A673 (cell line): ENCODE measurements at places on chromosomes 3 and 15. TPM values are rescaled to one million over a fixed set of nuclear protein-coding genes. Genes with fewer than 3 reads are reported as not detected.

SYNPR gene
- 14.7 and 17.6 TPM in 2 replicates for total RNA-seq

DNA sequence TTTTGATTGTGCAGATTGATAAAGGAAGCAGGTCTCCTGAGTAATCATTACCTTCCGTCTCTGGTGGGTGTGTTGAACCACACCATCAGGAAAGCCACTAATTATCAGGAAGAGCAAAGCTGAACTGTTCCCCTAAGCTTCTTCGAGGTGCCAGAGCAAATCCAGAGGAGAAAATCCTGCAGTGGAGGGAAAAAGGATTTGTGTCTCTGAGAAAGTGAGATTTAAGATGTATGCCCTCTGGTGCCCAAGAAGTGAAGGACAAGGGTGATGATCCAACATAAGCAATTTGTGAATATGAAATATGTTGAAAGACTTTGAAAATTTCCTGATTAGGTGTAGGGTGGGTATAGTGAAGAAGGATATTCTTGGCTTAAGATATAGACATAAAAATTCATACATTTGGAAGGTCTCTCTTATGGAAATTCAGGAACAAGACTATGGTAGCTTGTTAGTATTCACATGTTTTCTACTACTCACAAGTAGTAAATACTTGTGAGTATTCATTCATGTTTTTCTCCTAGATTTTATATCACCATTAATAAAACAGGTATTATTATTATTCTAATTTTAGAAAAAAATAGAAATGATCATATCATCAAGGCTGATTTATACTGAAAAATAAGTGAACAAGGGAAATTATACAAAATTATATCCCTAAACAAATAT lies 34.8 kb downstream of the COMMD2 start:
- peak; percentile 84 for DNase-seq

DNA sequence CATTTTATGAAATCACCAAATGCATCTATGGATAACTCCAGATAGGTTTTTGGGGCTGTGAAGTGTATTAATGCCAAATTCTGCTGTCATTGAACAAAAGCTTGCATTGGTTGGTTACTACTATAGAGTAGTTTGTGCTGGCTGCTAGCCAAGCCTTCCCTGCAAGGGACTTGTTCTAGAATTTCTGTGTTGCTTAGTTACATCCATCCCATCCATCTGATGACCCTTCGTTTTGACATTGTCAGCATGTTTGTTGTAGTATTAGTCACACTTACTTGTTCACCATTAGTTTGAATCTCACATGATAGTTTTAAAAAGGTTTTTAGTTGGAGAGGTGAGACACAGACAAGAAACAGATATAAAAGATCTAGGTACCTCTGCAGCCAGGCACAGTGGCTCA lies 7.0 kb upstream of the NIPA2 start:
- no peak for DNase-seq

TMOD2 gene
- total RNA-seq: 0.67 and 1.6 TPM in 2 replicates

KBTBD13 gene
- not detected in 2 replicates for total RNA-seq

- no peak for DNase-seq
These were observed 202.3 kb upstream of the STAC start for GRCh38 chr3:36178018-36178417.

DNA sequence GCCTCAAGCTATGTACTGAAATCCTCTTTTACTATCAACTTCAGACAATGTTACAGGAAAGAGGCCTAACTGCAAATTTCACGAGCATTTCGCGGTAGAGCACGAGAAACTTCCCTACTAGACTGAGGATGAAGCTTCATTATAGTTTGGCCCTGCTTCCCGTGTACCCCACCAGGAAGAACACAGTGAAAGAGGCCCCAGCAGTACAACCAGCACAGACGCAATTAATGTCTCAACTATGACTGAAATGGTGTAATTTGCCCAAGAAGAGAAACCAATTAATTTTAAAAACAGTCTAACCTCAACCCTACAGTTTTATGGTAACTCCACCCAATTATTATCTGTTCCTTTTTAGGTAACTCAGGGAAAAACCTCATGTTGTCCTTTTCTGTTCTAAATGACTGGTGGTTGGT lies 12.1 kb downstream of the CHSY1 start:
- no peak for DNase-seq
